A549 treated with DMSO at 1 μM for 4 hours (cell line): ENCODE measurements at places on chromosomes 2 and 18. TPM values are rescaled to one million over a fixed set of nuclear protein-coding genes. Genes with fewer than 3 reads are reported as not detected.

TPO gene
- 0.07 to 0.13 TPM (median 0.10 TPM) in 4 of 5 replicates, not detected in the other for total RNA-seq

SCYGR4 gene
- total RNA-seq, result not detected in 5 replicates

MYO3B gene
- total RNA-seq, result not detected in 5 replicates

CWC22 gene
- 12.2 to 14.9 TPM (median 14.4 TPM) in 5 replicates for total RNA-seq
